Esophagus mucosa (tissue), 1 donor: ENCODE measurements at places on chromosomes 4 and X.

DNA sequence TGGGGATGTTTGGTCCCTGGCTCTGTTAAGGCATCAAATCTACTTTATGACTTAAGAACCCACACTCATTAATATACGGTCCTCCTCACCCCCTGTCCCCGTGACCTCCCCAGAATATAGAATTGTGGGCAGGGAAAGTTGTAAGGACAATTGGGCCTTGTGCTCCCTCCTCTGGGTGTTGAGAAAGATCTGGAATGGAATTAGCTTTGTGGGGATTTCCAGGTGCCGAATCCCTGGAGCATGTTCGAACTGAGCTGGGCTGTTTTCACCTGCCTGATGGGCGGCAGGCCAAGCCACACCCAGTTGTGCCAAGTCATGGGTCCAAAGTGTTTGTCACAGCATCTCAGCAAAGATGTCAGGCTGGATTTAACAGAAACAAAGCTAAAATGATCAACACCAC is 349.3 kb upstream of the KLF3 start:
- peak; percentile 67 for ATAC-seq

GRCh38 chr4:138562544-138562991 is 320.4 kb upstream of the SLC7A11 start:
- ATAC-seq: no peak

DNA sequence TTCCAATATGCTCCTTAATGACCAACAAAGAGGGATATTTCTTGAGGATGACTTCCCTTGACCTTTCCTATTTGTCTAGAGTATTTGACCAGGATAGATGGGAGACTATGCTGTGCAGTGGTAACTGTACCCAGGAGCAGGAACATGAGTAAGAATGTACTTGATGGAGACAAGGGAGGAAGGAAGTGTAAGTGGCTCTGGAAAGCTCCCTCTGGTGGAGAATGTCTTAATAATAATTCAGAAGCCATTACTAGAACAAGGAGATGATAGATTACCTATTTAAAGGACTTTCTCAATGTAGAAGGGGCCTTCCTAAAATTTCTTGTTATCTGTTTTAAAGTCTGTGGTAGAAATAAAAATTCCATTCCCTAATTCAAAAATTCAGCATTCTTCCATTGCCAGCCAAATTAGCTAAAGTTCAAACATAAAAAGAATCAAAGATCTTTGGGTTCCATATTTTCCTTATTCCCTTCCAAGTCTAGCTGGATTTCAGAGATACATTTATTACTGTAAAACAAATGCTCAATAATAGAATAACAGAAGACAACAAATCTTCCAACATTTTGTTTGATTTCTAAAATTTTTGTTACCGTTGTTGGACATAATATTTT is 83.8 kb downstream of the GRID2 start:
- no peak for ATAC-seq

GRCh38 chrX:69262036-69262936 is 97.0 kb upstream of the PJA1 start:
- ATAC-seq: no peak

GRCh38 chr4:175480404-175480803 is 331.7 kb downstream of the GPM6A start:
- ATAC-seq: no peak

DNA sequence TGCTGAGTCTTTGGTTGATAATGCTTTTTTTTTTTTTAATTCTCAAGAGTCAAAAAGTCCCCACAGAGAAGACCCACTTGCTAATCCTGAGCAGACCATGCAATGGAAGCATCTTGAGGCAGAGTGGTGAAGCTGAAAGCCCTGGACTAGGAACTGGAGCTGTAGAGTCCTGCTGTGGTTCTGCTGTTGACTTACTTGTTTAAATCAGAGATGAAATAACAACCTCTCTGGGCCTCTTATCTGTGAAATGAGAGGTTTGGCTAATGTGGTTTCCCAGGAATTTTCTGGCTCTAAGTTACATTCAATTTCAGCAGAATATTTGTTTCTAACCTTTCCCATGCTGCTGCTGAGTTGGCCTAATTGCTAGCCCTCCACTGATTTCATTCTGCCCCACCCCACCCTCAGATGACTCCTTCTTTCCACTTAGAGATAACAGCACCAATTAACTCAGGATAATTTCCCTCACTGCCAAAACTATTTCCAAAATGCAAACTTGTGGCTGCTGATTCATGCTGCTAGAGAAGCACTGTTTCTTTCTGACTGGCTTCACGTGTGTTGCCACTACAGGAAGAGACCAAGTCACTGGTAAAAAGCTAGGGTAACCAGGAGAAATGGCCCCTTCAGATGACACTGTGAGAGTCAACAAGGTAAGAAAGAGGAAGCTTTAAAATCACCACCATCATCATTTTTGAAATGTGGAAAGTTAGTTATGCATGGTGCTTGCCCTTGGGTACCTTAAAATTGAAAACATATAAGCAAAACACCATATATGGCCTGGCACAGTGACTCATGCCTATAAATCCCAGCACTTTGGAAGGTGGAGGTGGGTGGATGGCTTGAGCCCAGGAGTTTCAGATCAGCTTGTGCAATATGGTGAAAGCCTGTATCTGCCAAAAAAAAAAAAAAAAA is 326.4 kb downstream of the DCHS2 start:
- ATAC-seq: peak; percentile 48

- ATAC-seq: no peak
Measured at GRCh38 chrX:68922013-68922412, 93.2 kb downstream of the EFNB1 start.

- no peak for ATAC-seq
Measured at GRCh38 chrX:29826742-29827141, 388.6 kb upstream of the MAGEB2 start.

DNA sequence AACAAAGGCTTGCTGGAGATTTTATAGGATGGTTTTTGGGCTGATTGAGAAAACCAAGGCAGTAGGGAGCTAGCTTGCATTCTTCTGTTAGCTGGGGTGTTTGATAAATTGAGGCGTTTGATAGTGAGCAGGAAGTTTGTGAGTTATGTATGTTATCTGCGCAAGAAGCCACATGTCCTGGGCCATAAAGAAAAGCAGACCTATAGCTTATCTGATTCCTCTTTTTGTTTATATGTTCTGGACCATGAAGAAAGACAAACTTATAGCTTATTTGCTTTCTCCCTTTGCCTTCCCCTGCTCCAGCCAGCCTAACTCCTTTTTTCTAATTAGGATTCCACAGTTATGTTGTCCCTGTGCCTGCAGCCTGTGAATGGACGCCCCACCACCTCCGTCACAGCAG is 9.2 kb downstream of the HNRNPH2 start:
- no peak for ATAC-seq

- no peak for ATAC-seq
Measured at GRCh38 chr4:113276464-113277170, 227.2 kb downstream of the ANK2 start.

GRCh38 chr4:155399974-155400697 is 23.4 kb upstream of the MAP9 start:
- ATAC-seq: no peak

DNA sequence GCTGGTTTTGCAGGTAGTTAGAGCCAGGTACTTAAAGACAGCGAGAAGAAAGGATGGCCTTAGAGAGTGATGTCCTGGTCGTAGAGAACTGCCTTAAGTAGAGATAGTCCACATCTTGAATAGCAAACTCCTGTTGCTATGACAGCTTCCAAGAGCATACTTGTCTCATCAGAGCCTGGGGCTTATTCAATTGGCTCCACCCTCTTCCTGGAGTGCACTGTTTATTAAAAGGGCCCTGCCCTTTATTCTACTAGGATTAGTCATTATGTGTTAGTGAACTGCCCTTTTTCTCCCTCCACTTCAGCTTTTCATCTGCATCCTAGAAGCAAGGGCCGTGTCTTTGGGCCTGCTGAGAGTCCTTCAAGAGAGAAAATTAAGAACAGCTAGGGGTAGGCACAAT is 94.5 kb upstream of the EOLA2 start:
- peak; percentile 92 for ATAC-seq

- ATAC-seq: no peak
Measured at GRCh38 chr4:168557658-168558057, 60.8 kb downstream of the PALLD start.

- ATAC-seq: peak; percentile 53
Measured at GRCh38 chr4:82201805-82202641, 171.8 kb downstream of the HNRNPD start.

- no peak for ATAC-seq
Measured at GRCh38 chr4:41877020-41877796, 58.0 kb upstream of the TMEM33 start.

- no peak for ATAC-seq
Measured at GRCh38 chr4:154082760-154083535, 294.1 kb upstream of the SFRP2 start.

- ATAC-seq: no peak
Measured at GRCh38 chr4:115219862-115220261, 106.4 kb upstream of the NDST4 start.

DNA sequence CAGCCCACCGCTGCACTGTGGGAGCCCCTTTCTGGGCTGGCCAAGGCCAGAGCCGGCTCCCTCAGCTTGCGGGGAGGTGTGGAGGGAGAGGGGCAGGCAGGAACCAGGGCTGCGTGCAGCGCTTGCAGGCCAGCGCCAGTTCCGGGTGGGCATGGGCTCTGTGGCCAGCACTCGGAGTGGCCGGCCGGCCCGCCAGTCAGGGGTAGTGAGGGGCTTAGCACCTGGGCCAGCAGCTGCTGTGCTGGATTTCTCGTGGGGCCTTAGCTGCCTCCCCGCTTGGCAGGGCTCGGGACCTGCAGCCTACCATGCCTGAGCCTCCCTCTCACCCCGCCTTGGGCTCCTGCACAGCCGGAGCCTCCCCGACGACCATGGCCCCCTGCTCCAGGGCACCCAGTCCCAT is 45.2 kb downstream of the RXFP1 start:
- ATAC-seq: no peak

GRCh38 chr4:32661229-32661628 is 1941.1 kb downstream of the PCDH7 start:
- ATAC-seq: no peak

DNA sequence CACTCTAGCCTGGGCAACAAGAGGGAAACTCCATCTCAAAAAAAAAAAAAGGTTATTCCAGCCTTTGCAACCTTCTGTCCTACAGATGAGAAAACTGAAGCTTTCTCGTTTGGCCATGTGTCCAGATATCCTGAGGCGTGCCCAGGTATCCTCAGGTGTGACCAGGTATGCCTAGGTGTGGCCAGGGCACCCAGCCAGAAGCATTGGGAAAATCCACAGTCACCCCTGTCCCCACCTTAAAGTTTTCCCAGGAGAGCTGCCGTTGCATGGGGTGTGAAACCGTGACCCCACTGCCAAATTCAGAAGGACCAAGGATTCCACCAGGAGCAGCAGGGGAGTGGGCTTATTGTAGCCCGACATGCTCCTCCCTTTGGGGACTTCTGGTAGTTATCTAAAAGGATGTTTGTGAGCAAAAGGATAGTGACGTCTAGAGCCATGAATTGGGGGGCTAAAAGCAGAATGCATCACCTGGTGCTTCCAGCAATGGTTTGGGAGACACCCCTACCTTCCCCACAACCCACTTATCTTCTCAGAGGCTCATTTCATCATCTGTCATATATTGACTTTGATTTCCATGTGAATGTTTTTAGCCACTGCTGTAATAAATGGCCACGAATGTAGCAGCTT is 4.0 kb upstream of the DHRSX start:
- no peak for ATAC-seq

GRCh38 chrX:137212078-137212632 is 178.4 kb upstream of the GPR101 start:
- ATAC-seq: no peak

- peak; percentile 91 for ATAC-seq
Measured at GRCh38 chr4:141027421-141027820, 105.8 kb downstream of the RNF150 start.

DNA sequence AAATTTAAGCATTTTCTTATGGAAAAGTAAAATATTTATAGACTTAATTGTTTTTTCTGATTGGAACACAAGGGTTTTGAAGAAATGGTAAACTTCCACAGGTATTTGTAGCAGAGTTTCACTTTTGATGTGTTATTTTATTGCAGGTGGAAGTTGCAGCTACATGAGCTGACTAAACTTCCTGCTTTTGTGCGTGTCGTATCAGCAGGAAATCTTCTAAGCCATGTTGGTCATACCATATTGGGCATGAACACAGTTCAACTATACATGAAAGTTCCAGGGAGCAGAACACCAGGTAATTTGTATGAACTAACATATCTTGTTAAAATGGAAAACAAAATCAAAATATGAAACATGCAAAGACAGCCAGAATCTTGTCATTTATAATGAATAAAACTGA is 117.4 kb downstream of the DIPK2B start:
- ATAC-seq: no peak

DNA sequence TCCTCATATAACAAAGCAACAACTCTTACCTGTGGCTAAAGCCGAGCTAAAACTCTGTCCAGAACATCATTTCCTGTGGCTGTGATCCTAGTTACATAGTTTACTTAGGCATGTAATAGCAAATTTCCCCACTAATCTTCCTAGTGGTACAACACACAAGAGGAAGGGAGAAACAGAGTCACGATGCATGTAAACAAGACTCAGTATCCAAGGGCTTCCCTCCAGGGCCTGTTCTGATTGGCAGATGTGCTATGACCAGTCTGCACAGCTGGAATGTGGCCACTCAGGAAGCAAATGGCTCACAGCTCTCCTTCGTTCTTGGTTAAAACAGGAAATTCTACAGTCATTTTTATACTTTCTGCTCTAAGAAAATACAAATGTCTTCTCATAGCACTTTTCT is 49.2 kb upstream of the PRSS48 start:
- ATAC-seq: peak; percentile 94

- ATAC-seq: peak; percentile 25
Measured at GRCh38 chr4:38769857-38770256, 12.9 kb downstream of the TLR10 start.

DNA sequence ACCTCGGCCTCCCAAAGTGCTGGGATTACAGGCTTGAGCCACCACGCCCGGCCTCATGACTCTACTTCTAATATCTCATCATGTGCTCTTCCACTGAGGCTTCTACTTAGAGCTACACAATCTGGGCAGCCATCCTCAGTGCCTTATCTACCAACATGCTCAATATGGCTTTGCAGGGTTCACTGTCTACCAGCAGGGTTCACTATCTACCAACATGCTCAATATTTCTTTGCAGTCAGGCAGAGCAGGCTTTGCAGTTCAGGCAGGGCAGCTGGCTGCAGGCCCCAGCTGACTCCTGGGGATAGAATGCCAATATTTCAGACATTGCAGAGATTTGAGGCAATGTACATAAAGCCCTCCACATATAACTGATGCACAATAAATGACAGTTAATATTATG is 47.5 kb downstream of the PKD2 start:
- peak; percentile 90 for ATAC-seq

DNA sequence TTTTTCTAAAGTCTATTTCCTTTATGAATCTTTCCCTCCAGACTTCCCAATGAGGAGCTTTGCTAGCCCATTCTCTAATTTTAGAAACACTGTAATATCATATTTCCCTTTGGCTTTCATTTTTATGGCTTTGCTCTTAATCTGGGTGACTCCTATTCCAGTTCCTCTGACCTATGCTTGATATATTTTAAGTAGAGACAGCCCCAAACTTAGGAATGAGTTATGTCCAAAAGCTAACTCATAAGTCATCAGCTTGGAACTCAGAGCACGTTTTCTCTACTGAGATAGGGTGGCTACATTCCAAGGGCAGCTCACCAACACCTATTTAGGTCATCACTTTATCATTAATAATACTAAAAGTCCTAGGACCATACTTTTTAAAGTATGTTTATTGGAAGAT is 77.8 kb downstream of the OR13H1 start:
- no peak for ATAC-seq

- ATAC-seq: no peak
Measured at GRCh38 chr4:123399627-123400358, 3.2 kb downstream of the SPRY1 start.
